Chondrocyte (in vitro differentiated cells): ENCODE measurements at places on chromosomes 6 and 20. TPM values are rescaled to one million over a fixed set of nuclear protein-coding genes. Genes with fewer than 3 reads are reported as not detected.

- no peaks in the 10 kb centered on the region for H3K27me3 ChIP-seq
- H3K4me1 ChIP-seq = peaks cover 46% of the 10 kb centered on the region
- H3K4me3 ChIP-seq = peak overlapping the region; percentile 83
- H3K36me3 ChIP-seq = no peaks in the 10 kb centered on the region
- no peak for DNase-seq
- peak overlapping the region; percentile 86 for H3K27ac ChIP-seq
Measured at GRCh38 chr6:3231247-3232016, 4.0 kb upstream of the TUBB2B start.

GRCh38 chr6:140821196-140821595 is 1311.5 kb upstream of the GJE1 start:
- no peaks in the 10 kb centered on the region for H3K27me3 ChIP-seq
- H3K27ac ChIP-seq = no peak overlapping the region
- H3K36me3 ChIP-seq = no peaks in the 10 kb centered on the region
- DNase-seq = no peak

Gene EBF4
- total RNA-seq = 8.0 to 15.2 TPM (median 11.4 TPM) in 3 replicates

GRCh38 chr20:11755071-11755841 is 162.4 kb upstream of the BTBD3 start:
- no peak overlapping the region for H3K4me3 ChIP-seq
- DNase-seq = no peak
- H3K4me1 ChIP-seq = peaks cover 14% of the 10 kb centered on the region
- H3K36me3 ChIP-seq = peaks cover 1% of the 10 kb centered on the region

Gene HSPA1A
- total RNA-seq = 23.0 to 46.3 TPM (median 46.2 TPM) in 3 replicates

DNA sequence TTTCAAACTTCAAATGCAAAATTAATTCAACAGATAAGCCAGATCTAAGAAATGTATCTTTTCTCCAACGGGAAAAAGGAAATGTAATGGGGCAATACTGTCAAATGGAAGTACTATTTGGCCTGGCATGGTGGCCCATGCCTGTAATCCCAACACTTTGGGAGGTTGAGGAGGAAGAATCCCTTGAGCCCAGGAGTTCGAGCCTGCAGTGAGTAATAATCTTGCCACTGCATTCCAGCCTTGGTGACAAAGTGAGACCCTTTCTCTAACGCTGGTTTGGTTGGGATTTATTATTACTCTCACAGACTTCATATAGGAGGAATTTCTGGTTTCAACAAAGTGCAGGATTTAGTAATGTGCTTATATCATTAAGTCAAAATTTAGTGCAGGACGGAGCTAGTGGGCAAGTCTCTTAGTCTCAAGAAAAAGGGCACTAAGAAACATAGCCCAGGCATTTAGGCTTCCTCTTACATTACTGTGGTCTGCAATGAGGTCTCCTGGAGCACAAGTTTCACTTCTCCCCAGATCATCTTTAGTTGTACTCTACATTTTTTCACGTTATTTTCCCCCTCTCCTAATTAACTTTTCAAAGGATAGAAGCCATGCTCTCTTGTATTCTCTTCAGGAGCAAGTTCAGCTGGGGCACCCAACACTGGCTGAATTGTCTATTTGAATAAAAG is 23.1 kb downstream of the TRIM27 start:
- no peaks in the 10 kb centered on the region for H3K27me3 ChIP-seq
- peaks cover 10% of the 10 kb centered on the region for H3K4me1 ChIP-seq
- H3K4me3 ChIP-seq = no peak overlapping the region
- peaks cover 33% of the 10 kb centered on the region for H3K36me3 ChIP-seq
- no peak overlapping the region for H3K27ac ChIP-seq
- DNase-seq = no peak

GRCh38 chr20:35541118-35541782 is 628 bp upstream of the ERGIC3 start:
- peak overlapping the region; percentile 84 for H3K4me3 ChIP-seq
- DNase-seq = no peak
- peaks cover 24% of the 10 kb centered on the region for H3K4me1 ChIP-seq

DNA sequence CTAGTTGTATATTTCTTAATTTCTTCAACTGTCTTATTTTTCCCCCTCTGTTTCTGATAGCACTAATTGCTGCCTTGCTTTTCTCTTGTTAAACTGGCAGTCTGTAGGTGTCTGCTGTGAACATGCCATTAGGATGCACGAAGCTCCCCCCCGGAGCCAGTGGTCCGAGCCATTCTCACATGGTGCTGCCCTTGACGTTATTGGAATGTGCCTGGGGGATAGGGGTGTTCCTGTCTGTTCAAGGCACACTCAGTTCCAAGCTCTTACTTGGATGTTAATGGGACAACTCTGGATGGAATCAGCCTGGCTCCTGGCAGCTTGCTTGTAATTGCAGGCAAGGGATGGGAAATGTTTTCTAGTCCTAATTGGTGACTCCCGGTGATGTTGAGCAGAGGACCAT is 68.4 kb downstream of the RREB1 start:
- no peak overlapping the region for H3K27ac ChIP-seq
- H3K4me1 ChIP-seq = peaks cover 39% of the 10 kb centered on the region
- DNase-seq = no peak
- no peaks in the 10 kb centered on the region for H3K27me3 ChIP-seq
- H3K36me3 ChIP-seq = peaks cover 10% of the 10 kb centered on the region
- H3K4me3 ChIP-seq = no peak overlapping the region

Gene UCKL1
- total RNA-seq = 24.3 to 27.5 TPM (median 27.2 TPM) in 3 replicates

Gene PEX6
- total RNA-seq = 16.0 to 30.5 TPM (median 17.0 TPM) in 3 replicates

Gene JAG1
- 161 to 510 TPM (median 505 TPM) in 3 replicates for total RNA-seq
